ENCODE measurements at places on chromosomes 7 and 10.

DNA sequence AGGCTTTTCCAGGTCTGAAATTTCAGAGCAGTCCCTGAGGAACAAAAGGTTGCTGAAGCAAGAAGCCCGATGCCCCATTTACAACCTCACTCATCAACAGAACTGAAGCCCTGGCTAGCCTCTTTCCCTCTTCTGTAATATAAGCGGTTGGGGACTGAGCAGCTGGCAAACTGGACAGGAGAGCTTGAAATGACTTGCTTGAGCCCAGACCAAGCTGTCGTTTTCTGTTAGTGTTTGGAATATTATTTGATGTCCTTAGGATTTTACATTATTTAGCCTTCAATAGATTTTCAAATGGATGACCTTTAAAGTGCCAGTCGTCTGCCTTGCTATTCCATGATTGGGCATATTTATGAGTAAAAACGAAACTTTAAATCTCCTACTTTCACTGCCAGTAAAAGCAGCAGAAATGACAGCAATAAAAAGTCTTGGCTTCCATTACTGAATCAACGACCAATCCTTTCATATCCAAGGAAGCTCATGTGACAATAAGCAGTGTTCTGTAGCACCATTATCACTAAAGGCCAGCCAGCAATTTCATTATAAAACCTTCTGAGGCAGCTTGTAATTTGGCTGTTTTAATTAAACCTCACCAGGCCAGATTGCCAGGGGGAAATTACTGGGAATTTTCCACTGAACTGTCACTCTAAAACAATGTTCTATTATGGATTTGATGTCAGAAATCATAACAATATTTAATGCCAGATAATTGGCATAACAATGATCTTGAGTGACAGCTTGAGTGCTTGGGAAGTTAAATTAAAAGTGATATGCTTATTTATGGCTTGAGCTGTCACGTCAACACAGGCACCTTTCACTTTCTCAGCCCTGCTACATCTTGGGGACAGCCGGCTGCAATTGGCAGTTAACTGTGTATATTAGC, 85.9 kb downstream of the LSMEM1 start:
- DNase-seq, result no peak

GRCh38 chr7:1917221-1918062, 247.4 kb downstream of the ELFN1 start:
- no peak for DNase-seq

DNA sequence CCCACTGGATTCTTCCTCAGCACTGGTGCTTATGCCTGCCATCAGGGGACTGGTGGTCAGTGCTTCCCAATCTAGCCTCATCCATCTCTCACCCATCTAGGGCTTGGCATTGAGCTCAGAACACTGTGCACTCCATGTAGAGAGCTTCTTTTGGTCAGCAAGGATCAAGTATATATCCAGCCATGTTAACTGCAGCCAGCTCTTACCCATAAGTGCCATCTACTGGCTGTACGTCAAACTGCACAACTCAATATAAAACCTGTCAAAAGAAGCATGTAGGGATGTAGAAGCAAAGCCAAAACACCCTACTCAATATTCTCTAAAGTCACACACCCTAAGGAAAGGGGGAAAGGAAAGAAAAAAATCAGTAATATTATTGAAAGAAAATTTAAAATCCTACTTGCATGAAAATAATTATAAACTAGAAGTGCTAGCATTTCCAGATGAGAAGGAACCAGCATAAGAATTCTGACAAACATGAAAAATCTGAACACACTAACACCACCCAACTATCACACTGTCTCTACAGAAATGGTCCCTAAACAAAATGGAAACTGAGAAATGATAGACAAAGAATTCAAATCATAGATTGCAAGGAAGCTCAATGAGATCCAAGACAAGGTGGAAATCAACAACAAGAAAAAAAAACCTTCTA, 531.1 kb upstream of the STEAP1 start:
- DNase-seq, result no peak

DNA sequence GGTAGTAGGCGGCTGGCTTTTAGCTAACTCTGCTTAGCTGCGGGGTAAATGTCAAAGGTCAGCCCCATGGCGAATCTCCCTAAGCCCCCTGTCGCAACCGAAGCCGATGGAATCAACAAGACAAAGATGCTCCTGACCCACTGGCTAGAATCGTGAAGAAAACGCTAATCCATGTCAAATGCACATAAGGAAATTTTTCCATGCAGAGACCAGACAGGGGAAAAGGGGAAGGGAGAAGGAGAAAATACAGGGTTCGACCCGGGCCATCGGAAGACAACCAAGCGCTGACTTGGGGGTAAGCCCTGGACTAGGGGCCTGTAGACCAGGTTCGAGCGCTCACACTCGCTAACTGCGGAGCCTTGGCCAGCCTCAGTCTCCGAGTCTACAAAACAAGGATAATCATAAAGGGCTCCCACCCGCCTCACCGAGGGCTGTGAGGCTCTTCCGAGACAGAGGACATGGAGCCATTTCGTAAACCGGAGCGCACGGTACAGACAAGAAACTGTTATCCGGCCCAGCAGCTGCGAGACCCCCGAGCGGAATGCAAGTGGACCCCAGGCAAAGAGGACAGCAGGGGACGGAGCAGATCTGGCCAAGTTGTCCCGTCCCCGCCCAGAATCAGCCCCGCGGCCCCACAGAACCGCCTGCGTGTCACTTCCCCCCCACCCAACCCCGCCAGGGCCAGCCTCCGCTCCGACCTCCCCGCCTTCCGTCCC, 507 bp downstream of the SAR1A start:
- no peak for DNase-seq

DNA sequence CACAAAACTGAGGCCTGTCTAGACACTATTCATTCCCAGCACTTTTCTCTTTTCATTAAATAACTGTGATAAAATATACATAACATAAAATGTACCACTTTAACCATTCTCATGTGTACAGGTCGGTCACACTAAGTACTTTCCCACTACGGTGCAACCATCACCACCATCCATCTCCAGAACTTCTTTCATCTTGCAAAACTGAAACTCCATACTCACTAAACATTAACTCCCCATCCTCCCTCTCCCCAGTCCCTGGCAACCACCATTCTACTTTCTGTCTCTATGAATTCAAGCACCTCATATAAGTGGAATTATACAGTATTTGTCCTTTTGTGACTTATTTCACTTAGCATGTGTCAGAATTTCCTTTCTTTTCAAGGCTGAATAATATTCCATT, 53.0 kb downstream of the ARHGAP12 start:
- DNase-seq, result no peak

Measured in ureter (tissue), 1 donor.